ENCODE measurements at places on chromosomes 16 and 17. TPM values are rescaled to one million over a fixed set of nuclear protein-coding genes. Genes with fewer than 3 reads are reported as not detected.

DNA sequence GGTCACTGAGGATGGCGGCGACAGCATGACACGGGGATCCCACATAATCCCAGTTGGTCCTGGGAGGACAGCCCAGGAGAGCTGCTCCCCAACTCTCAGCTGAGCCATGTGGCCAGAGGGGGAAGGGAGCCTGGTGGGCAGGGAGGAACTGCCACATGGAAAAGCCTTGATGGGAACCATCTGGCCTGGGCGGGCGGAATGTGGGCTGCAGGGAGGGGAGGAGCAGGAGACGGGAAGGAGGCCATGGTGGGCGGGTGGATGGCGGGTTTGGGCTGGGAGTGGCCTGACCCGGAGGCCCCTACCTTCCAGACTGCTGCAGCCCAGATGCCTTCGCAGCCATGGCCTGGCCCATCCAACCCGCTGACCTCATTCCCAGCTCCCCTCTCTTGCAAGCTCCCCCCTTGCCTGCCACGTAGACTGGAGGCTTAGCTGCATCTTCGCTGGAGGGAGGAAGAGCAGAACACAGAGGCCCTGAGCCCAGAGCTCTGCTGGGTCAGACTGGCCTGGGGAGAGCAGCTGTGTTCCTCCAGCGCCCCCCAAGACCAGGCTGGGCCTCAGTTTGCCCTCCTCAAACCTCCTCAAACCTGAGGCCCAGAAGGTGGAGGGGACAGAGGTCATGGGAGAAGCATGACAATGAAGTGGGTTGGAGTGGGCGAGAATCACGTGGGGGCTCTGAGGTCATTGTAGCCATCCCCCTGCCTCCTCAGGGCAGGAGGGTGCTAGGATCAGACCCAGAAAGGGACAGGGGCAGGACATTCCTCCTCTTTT is 8.2 kb upstream of the COL1A1 start:
- no peak for DNase-seq

DNA sequence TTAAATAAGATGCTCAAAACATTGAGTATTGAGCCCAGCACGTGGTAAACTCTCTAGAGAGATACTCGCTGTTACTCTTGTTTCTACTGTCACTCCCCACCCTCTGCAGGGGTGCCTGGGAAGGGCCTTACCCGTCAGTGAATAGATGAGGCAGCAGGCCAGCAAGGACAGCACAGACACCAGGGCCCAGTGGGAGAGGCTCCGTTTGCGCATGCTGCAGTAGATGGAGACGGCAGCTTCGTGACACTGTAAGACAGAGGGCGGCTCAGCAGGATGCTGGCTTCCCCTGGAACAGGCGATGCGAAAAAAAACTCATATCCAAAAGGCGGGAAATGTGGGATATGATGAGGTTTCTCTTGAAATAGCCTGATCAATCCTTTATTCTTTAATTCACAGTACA is 20.0 kb downstream of the SLC38A8 start:
- DNase-seq, result no peak

DNA sequence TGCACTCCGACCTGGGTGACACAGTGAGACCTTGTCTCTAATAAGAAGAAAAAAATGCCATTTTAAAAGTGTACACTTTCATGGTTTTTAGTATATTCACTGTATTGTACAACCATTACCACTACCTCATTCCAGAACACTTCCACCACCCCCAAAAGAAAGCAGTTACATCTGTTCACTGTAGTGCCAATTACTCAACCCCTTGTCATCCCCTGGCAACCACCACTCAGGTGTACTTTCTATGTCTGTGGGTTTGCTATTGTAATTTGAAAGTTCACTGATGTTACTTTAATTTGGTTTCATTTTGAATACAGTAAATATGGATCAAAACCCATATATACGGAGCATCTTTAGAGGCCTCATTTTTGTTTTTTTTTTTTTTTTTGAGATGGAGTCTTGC is 6.1 kb downstream of the ZG16 start:
- no peak for DNase-seq

- DNase-seq, result no peak
Measured at GRCh38 chr17:13931800-13932460, 137.4 kb upstream of the COX10 start.

GRCh38 chr17:73586275-73586832 is 57.9 kb downstream of the SDK2 start:
- DNase-seq, result no peak

DNA sequence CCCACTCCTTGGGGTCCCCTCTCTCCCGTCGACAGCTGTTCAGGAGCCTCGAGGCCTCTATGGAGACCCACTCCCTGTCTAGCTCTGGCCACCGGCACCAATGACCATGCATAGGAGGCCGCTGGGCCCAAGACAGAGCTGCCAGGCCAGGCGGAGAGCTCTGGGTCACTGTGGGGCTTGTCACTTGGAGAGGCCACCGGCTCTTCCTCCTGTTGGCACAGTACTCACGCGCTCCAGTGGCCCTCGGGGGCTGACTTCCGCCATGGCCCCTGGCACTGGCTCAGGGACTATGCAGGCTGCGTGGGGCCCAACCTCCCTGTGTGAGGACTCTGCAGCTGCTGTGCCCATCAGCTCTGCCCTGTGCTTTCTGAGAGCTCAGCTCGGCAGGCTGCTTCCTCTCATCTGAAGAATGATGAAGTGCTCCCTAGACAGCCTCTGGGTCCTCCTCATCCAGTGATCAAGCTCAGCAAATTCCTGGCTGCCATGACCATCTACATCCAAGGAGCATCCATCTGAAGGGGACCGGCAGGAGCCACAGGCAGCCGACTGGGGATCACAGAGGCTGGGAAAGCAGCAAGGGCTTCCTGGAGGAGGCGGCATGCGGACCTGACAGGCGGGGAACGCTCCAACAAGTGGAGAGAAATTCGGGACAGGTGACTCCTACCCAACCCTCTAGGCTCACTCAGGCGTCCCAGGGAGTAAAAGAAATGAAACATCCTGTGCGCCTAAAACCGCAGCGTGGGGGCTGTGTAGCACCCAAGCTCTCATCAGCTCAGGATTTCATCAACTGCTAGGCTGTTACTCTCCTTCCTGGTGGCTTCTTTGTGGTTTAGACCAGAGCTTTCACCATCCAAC is 16.8 kb downstream of the GALNS start:
- no peak for DNase-seq

GRCh38 chr17:6392609-6393350 is 42.1 kb downstream of the AIPL1 start:
- DNase-seq, result no peak

- no peak for DNase-seq
Measured at GRCh38 chr17:39200957-39201510, 951 bp downstream of the RPL19 start.

DNA sequence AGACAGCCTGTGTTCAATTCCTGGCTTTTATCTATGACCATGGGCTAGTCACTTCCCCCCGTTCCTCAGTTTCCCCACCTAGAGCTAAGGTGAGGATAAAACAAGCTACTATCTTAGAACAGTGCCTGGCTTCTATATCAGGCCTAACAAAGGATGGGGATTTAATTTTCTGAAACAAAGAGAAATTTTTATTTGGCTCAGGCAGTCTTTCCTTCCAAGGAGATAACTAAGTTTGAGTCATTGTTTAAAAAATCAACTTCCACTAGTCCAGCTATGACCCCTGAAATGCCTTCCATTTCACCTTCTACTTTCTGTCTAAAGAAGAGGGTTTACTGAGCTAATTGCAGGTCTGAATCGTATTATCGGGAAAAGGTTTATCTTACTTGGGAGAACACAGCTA is 99.0 kb downstream of the CMIP start:
- DNase-seq, result no peak

- no peak for DNase-seq
Measured at GRCh38 chr17:49076573-49077384, 55.8 kb upstream of the B4GALNT2 start.

DNA sequence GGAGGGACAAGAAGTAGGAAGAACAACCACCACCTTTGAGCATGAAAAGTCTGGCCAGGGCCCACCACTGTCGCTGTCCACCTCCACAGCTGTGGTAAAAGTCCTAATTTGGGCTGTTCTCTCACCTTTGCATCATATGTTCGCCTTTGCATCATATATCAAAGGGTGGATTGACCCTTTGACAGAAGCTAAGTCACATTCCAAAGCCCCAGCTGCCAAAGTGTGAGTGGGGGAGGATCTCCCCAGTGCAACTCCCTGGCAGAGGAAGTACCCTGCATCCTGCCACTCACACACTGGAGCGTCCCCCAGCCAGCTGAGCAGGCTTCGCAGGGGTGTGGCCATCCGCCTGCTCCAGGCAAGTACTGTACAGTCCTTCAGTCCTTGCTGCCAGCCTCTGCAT is 12.7 kb upstream of the SPECC1 start:
- no peak for DNase-seq

DNA sequence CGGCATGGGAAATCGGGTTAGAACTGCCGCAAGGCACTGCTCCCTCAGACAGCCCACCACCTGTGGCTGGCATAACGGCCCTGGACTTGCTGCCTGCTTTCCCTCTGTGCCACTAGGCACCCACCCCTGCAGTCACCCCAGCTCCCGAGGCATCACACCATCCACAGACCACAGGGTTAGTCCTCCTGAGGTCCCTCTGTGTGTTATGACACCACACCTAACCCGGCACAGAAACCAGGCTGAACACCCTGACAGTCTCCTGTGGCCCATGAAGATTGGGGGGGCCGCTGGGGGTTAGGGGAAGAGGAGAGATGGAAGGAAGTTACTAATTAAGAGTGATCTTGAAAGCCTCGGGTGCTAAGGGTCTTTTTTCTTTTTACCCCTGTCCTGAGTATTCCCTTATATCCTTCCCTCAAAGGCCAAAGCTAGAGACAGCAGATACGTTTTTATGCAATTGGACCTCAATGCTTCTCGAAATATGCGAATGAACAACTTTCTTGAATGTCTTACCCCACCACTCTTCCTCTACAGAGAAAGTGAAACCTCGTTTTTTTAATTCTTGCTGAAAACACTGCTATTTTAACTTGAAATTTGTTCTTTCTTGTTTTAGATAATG is 7.0 kb downstream of the CYTH1 start:
- peak; percentile 67 for DNase-seq

GRCh38 chr16:86576591-86577313 is 1.6 kb upstream of the FOXL1 start:
- no peak for DNase-seq

DNA sequence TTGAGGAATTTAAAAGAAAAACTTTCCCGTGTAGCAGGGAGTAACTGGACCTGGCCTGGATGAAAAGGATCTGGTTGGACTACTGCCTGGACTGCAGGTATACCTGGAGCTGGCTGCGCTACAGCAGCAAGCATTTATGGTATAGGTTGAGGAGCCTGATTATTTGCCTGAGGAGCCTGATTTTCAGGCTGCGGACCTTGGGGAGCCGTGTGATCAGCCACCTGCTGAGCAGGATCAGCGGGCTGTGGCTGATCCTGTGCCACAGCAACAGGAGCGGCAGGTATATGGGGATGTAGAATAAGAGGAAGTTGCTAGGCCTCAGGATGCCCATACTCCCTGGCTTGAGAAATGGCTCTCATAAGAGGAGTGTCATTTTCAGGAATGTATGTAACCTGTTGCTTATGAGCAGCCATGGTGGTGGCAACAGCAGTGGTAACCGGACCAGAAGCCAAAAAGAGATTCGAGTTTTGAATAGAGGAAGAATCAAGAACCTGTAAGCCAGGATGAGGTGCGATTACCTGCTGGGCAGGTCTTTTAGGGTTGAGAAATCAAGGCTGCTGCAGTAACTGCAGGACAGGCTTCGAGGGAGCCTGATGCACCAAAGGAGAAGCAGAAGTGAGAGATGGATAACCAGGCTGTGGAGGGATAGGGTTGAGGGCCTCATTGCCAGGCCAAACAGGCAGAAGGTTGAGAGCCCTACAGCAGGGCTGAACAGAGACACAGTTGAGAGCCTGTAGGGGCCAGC is 60.9 kb upstream of the ARL4D start:
- DNase-seq, result no peak

DNA sequence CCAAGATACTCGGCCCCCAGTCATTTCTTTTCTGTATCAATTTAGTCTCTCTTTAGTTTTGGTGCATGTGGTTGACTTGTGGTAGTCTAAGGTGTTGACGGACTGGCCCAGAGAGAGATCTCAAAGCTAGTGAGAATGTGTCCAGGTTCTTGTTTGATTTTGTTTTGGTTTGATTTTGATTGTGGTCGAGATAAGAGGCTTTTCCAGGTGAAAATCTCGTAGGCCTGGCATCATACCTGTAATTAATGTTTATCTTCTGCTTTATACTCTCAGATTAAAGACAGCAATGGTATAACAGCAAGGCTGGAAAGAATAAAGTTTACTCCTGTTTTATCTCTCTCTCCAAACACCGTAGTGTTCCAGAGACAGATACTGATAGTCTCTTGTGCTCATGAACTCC is 172.4 kb upstream of the CACNG5 start:
- DNase-seq, result no peak

DNA sequence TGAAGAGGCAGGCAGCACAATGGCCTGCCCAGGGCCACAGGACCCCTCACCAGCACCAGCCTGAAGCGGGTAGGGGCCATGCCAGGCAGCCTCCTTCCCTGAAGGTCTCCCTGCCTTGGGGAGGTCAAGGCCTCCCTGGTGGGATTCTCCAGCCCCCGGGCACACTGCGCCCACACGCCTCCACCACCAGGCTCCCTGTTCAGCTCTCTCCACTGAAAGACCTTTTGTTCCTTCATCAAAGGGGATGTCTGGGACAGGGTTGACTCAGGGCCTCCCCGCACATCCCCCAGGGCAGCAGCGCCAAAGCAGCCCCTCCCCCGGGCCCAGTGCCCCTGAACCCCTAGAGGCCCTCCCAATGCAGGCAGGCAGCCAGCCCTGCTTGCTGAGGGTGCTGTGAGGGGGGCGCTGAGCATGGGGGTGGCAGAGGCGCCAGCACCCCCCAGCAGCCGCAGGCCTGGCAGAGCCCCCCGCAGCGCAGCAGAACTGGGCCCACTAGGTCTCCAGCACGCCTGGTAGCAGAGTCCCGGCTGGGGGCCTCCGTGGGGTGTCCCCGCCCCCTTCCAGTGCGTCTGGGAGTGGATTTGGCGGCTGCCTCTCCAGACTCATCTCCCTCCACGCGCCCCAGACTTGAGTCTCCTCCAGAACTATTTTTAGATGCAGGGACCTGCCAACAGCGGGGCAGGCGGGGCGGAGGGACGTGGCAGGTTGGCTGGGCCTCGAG is 13.1 kb downstream of the BCAR1 start:
- DNase-seq, result no peak

DNA sequence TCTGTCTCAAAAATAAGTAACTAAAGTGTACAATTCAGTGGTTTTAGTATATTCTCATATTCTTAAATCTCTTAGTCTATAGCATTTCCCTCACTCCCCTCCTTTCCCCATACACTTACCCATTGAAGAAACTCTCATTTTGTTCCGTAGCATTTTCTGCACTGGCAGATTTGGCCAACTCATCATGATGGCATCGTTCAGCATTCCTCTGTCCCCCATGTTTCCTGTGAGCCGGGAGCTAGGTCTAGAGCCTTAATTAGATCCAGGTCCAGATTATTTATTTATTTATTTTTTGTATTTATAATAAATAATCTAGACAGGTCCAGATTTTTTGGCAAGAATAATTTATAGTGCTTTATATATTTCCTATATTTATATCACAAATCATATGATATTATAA is 31.0 kb downstream of the HEATR3 start:
- no peak for DNase-seq

GRCh38 chr17:62755141-62755851 is 52.8 kb downstream of the MARCHF10 start:
- no peak for DNase-seq

The NPIPA8 gene
- 0.91 TPM for total RNA-seq

The CACNG5 gene
- not detected for total RNA-seq

The SLC12A4 gene
- total RNA-seq, result 46.2 TPM

The ADAP2 gene
- 2.0 TPM for total RNA-seq

The GJC1 gene
- total RNA-seq, result 8.2 TPM

The ADGRG3 gene
- not detected for total RNA-seq

The TBC1D3I gene
- total RNA-seq, result 1.2 TPM
